ENCODE measurements at places on chromosomes 2 and 18.

DNA sequence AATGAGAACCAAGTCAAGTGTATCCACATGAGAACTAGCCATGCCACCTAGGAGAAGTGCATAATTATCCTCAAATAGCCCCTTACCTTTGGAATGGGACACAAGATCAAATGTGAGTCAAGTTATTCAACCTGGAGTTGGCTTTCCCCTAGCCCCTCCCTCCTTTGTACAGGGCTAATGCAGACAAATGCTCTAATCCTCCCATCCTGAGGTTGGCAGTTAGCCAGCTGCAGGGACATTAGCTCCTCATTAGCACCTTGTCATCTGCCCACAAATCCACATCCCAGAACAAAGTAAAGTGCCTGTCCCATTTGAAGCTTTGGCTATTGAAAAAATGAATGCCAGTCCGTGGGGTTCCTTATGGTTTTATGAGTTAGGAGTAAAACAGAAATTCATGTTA lies 294.1 kb upstream of the FANCL start:
- DNase-seq = no peak

GRCh38 chr18:28112056-28112470 lies 64.9 kb downstream of the CDH2 start:
- no peak for DNase-seq

DNA sequence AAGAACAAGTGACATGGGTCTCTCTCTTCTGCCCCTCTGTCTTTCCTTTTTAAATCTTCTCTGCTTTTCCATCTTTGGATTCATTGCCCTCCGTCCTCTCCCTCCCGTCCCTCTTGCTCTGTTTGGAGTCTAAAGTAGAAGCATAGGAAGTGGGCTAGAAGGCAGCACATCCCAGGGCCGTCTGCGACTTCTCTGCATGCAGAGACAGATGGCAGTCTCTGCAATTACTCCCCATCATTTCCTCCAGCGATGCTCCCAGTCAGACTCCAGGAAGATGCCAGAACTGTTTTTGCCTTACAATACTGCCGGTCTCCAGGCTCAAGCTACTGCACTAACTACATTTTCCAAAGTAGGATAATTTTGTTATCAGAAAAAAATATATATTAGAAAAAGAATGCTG lies 35.2 kb upstream of the LPIN2 start:
- no peak for DNase-seq

DNA sequence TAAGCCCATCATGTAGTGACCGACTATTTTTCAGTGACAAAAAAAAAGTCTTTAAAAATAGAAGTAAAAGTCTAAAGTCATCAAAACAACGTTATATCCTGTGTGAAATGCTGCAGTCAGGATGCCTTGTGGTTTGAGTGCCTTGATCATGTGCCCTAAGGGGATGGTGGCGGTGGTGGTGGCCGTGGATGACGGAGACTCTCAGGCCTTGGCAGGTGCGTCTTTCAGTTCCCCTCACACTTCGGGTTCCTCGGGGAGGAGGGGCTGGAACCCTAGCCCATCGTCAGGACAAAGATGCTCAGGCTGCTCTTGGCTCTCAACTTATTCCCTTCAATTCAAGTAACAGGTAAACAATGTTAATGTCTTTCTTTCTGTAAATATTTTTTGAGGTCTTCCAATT lies at the start of gene CD28:
CD28 (plus strand) TSS at position 237 of the 400 bp plus-strand sequence; CDS start at position 295, 58 bp downstream.
- DNase-seq = peak; percentile 70

GRCh38 chr2:119647440-119648169 lies 31.4 kb upstream of the TMEM177 start:
- DNase-seq = no peak

GRCh38 chr2:20771299-20771698 lies 51.6 kb downstream of the LDAH start:
- no peak for DNase-seq

DNA sequence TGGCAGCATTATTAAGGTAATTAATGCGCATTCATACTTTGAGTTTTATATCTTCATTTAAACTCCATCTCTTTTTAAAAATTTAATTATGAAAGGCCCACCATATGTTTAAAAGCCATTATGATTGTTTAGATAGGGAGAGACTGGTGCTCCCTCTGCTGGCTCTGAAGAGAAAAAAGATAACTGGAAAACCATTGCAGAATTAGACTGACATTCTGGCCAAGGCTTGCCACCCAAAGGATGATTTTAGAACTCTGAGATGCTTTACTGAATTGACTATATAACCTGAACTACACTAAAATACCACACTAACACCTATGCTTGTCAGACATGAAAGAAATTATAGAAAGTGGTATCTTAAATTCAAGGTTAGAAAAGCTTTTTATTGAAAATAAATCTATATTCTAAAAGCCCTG lies 127.6 kb upstream of the SPOPL start:
- no peak for DNase-seq
